ENCODE measurements at places on chromosomes 12 and 14.

DNA sequence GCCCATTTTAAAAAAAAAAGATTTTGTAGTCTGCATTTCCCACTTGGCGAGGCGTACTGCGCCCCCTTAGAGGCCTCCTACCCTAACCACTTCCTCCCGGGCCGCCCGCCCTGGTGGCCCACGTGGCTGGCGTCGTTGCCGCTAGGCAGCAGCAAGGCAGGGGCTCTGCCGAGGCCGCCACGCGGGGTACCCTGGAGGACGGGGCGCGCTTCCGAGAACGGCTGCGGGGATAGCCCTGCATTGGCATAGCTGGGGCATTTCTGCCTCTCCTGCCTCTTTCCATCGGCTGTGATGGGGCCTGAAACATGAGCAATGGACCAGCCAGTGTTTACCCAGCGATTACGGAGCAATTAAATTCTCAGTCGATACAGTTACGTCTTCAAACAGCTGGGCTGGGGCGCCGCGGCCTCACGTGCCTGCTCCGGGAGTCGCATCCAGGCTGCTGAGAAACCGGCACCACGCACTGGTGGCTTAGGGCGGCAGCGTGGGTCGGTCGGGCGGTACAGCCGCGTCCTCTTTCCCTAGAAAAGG, 38.0 kb downstream of the IQSEC3 start:
- DNase-seq: no peak

DNA sequence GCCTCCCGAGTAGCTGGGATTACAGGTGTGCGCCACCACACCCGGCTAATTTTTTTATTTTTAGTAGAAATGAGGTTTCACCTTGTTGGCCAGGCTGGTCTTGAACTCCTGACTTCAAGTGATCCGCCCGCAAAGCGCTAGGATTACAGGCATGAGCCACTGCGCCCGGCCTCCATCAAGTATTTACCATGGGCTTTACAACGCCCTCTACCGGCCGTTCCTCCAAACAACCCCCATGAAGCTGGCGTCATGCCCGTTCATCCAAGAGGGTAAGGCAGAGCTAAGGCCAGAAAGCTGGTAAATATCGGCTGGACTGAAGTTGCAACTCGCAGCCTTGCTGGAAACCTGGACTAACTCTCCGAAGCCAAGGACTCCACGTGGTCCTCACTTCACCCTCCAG, 41.6 kb downstream of the RNF34 start:
- DNase-seq: no peak

- DNase-seq: no peak
Observed at GRCh38 chr12:106066051-106066705, 72.6 kb downstream of the NUAK1 start.

GRCh38 chr12:118219772-118220171, 83.8 kb downstream of the PEBP1 start:
- DNase-seq: no peak

DNA sequence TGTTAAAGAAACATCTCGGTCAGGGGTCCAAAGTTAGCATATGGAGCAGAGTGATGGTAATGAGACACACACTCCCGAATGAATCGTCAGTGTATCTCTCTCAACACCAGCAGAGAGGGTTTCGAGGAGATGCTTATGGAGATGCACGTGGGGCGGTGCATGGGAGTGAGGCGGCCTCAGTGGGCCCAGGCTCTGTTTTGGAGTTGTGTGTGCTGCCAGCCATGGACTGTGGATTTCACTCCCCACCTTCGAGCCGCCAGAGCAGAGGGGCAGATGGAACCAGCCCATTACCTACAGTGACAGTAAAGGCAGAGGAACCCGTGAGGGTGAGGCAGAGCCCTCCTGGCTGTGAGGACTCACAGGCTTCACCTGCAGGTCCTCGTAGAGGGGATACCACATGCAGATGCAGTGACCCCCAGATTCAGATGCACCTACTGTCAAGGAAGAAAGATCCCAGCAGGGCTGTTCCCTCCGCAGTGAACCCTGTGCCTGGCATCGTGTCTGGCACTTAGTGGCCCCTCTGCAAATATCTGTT, 68.2 kb downstream of the WDR20 start:
- no peak for DNase-seq

GRCh38 chr12:132445884-132446632, 43.9 kb upstream of the FBRSL1 start:
- no peak for DNase-seq

DNA sequence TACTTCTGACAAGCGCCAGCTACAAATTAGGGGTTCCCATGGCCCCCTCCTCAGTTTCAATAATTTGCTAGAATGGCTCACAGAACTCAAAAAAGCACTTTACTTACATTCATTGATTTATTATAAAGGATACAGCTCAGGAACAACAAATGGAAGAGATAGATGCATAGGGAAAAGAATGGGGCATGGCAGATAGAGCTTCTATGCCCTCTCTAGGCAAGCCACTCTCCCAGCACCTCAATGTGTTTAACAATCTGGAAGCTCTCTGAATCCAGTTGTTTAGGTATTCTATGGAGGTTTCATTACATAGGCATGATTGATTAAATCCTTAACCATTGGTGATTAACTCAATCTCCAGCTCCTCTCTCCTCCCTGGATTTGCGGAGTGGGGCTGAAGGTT, 184.5 kb upstream of the DAAM1 start:
- no peak for DNase-seq

GRCh38 chr14:89095036-89095435, 270.6 kb downstream of the TTC8 start:
- DNase-seq: no peak

- DNase-seq: no peak
Observed at GRCh38 chr12:81896771-81897170, 137.6 kb upstream of the PPFIA2 start.

DNA sequence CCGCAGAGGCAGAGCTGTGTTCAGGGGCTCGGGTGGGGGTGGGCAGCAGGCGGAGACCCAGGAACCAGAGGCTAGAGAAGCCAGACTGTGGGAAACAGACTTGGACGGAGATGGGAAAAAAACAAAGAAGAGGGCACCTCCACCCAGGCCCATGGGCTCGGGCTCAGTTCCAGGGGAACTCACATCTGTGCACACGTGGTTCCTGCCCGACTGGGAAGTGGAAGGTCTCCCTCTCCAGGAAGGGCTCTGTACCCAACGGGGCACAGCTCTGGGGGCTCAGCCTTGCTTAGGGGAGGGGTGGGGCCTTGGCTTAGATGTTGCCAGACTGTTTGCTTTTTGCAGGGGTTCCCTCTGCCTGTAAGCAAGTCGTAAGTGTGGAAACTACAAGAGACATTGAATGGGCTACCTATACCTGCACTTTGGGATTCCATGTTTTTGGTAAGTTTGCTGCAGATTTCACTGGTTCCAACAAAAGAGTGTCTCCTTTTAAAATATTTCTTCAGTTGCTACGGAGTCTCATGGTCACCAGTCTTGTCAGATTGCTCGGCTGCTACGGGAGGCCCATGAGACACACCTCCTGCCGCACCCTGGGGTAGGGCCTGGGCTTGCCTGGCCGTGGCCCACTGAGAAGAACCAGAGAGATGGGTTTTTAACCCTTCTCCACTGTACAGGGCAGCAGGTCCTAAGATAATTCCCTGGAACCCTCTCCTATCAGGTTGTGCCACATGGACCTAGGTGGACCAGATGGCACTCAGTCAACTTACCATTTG, 127.6 kb upstream of the EVL start:
- DNase-seq: no peak

DNA sequence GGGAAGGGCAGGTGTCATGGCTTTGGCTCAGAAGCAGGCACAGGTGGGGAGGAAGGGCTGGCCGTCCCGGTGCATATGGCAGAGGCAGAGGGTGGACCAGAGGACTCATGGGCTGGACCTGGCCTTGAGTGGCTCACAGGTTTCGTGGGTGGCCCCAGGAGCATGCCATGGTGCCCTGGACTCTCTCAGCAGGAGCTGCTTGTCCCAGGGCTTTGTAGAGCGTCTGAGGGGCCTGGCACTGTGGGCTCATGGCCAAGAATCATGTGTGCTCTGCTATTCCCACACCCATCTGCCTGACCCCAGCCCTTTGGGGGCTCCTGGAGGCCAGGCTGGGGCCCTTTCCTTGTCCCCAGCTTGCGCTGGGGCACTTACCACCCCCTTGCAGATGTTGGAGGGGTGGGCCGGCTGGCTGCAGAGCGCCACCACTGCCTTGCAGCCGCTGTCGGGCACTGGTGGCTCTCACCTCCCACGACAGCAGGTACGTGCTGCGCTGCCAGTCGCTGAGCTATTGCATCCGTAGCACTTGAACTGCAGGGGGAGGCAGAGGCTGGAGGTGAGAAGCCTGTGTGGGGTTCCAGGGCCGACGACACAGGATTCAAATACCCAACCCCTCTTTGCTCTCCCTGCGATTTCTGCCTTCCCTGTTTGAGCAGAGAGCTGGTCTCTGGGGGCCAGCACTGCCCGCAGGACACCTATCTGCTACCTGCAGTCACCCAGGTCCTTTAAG, 187.4 kb upstream of the PRMT8 start:
- DNase-seq: no peak

DNA sequence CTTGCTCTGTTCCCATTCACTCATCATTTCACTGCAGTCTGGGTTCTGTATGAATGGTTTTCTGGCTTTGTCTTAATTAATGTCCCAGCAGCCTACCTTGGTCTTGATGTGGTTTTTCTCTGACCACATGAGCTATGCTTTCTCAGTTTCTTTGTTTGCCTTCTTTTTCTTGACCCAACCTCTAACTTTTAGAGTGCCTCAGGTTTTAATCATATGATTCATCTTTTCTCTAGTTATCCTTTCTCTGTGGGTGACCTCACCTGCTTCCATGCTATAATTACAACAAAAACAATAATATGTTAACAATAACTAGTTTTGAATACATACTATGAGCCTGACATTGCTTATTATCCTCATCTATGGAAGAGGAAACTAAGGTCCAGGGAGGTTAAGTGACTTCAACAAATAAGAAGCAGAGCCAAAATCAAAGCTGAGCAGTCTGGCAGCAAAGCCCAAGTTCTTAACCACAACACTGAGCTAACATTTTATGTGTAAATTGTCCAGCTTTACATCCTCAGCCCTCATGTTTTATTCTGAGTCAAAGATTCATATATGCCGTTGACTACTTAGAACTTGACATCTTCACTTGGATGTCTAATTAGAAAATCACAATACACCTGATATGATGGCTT, 4.7 kb upstream of the EPYC start:
- DNase-seq: no peak

GRCh38 chr12:79635676-79636075, 55.1 kb downstream of the PAWR start:
- DNase-seq: no peak

- DNase-seq: no peak
Observed at GRCh38 chr12:102521662-102522277, 41.4 kb upstream of the IGF1 start.

DNA sequence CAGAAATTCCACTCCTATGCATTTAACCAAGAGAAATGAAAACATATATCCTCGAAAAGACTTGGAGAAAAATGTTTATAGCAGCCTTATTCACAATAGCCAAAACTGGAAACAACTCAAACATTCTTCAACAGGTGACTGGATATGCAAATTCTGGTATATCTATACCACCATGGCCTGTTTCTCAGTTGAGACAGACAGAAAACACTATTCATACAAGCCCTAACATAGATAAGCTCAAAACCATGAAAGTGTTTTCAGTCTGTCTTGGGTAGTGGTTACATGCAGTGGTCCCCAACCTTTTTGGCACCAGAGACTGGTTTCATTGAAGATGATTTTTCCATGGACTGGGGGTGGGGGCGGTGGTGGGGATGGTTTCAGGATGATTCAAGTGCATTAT, 83.8 kb downstream of the SRGAP1 start:
- no peak for DNase-seq

- DNase-seq: no peak
Observed at GRCh38 chr14:51658441-51659173, 6.9 kb downstream of the FRMD6 start.

DNA sequence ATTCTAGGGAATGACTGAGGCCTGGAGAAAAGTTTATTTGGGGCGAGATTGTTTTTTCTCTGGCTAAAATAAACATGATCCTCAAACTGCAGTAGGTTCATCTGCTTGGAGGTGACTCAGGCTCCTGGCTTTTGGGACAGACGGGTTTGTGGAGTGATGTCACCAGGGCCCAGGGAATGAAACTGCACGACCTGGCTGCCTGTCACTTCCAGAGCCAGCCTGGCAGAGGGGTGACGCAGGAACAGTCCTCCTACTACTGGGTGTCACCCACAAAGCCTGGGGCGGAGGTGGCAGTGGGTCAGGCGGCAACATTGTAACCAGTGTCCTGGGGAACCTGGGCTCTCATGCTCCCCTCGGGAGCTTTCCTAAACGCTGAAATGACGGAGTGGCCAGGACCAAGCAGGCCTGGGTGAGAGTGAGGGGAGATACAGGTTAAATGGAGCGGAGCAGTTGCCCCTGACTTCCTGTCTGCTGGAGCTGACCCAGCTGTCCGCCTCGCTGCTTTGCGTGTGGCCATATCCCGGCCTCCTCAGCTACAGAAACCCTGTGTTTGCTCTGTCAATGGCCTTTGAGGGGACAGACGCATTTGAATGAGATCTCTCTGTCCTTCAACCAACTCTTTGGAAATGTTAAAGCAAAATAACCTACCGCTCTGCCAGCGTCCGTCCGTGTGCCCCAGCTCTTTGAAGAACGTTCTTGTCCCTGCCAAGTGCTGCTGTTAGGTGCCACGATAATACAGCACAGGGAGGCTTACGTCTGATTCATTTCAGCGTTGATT, 6.5 kb downstream of the HIP1R start:
- DNase-seq: peak; percentile 56

- DNase-seq: no peak
Observed at GRCh38 chr14:97281741-97282140, 484.6 kb downstream of the VRK1 start.

- DNase-seq: no peak
Observed at GRCh38 chr12:3133405-3133783, 56.2 kb downstream of the TSPAN9 start.

DNA sequence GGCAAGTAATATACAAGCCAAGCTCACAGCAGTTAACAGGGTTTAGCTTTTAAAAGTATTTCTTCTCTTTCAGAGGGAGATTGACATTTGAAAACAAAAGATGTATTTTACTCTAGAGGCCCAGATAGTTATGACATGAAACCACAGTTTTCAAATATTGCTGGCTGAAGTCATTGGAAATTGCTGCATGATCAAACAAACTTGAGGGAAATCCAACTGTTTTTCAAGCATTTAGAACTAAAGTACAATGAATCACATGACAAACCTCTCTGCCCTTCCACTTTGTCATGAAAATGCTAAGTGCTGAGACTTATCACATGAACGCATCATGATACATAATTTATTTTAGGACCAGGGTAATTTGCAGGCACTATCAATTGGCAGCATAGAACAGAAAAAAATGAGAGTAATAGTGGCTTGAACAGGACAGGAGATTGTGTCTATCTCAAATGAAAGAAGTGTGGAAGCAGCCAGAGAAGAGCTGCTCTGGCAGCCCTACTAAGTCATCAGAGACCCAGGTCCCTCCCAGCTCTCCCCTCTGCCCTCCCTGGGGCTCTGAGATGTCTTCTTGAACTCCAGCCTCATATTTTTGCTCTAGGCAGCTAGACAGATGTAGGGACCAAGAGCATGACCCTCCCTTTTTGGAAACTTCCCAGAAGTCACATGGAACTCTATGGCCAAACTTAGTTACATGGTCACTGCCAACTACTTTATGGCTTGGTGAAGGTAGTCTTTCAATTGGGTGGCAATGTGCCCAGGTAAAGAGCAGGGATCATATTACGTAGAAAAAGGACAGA, 90.1 kb upstream of the PELI2 start:
- DNase-seq: no peak

- DNase-seq: no peak
Observed at GRCh38 chr14:63624701-63625100, 17.0 kb downstream of the WDR89 start.

Data from hypothalamus (tissue), 51 donors.